ENCODE measurements at places on chromosomes 3 and 15.

DNA sequence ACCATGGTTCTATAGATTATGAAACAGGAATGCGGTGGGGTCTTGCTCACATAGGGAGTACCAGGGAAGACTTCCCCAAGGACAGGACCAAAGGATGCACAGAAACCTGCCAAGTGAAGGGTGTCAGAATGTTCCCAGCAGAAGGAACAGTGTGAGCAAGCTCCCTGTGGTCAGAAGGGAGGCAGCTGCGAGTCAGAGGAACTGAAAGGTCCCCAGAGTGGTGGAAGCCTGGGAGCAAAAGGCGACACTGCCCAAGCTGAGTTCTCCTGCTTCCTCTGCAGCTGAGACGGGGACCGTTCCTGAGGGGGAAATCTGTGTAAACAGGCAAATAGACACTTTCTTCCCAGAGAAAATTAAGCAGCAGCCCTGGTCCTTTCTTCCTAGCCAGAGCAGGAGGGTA lies 14.2 kb upstream of the SLC6A6 start:
- DNase-seq: no peak

- DNase-seq: peak; percentile 2
Observed at GRCh38 chr15:73273181-73274002, 95.4 kb downstream of the HCN4 start.

DNA sequence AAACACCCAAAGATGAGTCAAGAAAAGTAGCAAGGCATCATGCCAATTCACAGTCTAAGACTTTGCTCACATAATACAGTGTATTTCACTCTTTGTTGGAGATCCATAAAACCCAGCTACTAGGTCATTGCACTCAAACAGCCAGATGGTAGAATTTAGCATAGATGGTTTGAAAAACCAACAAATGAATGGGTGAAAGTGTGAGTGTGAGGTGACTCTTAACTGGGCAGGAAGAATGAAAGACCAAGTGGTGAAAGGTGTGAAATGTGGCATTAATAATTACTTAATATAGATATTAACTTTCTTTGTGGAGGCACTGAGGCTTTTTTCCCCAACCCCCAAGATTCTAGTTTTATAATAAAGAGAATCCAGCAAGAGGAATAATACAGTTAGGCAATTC lies 159.5 kb downstream of the SQOR start:
- DNase-seq: no peak

GRCh38 chr3:18679238-18679637 lies 254.1 kb upstream of the SATB1 start:
- no peak for DNase-seq

GRCh38 chr3:140686128-140686527 lies 8.3 kb downstream of the TRIM42 start:
- DNase-seq: no peak

- no peak for DNase-seq
Observed at GRCh38 chr3:6825524-6825923, 35.4 kb upstream of the GRM7 start.

- no peak for DNase-seq
Observed at GRCh38 chr3:66620296-66620695, 119.5 kb upstream of the LRIG1 start.

DNA sequence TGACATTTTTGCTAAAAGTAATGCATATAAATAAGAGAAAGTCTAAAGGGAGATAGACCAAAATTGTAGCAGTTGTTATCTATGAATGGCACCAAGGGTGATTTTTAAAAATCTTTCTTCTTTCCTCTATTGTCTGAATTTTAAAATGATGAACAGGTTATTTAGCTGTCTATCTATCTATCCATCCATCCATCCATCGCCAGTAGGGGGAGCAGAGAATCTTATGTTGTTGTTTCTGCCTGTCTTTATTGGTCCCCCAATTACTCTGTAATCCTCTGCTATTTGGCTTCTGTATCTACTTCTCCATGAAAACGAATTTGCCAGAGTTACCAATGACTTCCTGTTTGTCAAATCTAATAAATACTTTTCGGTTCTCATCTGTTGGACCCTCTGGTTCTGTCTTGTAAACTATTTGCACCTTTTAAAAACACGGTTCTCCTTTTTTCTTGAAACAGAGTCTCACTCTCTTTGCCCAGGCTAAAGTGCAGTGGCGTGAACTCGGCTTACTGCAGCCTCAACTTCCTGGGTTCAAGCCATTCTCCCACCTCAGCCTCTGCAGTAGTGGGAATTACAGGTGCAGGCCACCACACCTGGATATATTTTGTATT lies 86.0 kb downstream of the ECT2 start:
- no peak for DNase-seq

DNA sequence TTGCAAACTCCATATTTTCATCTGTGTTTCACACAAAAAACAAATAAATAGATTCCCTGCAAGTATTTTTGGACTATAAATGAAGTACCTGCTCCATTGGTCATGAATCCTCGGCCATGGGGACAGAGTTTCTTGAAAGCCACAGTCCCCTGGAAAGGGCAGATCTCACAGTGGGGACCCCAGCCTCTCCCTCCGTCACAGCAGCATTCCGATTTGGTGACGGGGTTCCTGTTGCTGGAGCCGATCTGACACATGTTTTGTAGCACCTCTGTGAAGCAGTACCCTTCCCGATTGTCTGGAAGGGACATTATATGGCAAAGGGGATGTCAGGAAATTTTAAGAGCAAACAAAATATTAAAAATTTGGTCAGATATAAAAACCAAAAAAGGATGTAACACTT lies 96.2 kb downstream of the DUT start:
- no peak for DNase-seq
